ENCODE measurements at places on chromosomes 5 and 9.

DNA sequence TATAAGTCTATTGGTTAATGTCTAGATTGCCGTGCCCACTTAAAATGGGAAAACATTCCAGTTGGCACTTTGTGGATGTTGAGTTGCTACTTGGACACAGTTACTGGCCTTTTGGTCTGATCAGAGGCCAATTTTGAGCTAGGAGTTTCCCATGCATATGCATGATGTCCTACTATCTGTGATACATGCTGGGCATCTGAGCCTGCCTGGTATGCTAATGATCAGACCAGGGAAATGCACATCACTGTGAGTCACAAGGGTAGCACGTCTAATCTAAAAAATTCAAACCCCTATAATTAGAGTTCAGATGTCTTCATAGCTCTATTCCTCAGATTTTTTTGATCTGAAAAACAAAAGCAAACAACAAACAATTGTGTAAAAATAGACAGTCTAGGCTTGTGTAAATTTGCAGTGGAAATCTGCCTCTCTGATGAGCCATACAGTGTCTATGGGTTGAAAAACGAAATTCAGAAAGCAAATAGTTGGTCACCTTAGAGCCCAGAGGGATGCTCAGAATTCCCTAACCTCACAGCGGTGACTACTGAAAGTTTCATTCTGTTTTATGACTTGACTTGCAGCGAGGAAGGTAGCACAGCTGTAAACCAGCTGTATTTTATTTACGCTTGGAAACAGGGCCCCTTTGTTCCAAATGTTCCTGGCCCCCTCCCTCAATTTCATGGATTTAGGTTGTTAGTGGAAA lies 37.3 kb downstream of the PALM2AKAP2 start:
- no peak for DNase-seq

- DNase-seq: no peak
Observed at GRCh38 chr5:133049726-133050048, 2.1 kb upstream of the HSPA4 start.

GRCh38 chr5:168273056-168273980 lies 18.1 kb upstream of the WWC1 start:
- no peak for DNase-seq

DNA sequence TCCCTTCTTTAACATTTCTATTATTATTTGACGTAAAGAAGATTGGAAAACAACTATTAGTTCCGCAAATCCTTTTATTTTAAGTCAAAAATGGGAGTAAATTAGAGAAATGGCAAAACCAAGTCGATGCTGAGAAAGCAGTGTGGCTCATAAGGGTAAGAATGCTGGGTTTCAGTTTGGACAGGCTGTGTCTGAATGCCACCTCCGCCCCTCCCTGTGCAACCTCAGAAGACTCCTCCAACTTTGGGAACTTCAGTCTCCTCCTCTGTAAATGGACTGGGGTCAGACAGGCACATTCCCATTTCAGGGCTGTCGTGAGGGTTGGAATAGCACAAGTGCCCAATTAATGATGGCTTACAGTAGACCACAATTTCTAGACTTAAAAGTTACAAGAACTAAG lies 154.0 kb downstream of the GABBR2 start:
- no peak for DNase-seq

DNA sequence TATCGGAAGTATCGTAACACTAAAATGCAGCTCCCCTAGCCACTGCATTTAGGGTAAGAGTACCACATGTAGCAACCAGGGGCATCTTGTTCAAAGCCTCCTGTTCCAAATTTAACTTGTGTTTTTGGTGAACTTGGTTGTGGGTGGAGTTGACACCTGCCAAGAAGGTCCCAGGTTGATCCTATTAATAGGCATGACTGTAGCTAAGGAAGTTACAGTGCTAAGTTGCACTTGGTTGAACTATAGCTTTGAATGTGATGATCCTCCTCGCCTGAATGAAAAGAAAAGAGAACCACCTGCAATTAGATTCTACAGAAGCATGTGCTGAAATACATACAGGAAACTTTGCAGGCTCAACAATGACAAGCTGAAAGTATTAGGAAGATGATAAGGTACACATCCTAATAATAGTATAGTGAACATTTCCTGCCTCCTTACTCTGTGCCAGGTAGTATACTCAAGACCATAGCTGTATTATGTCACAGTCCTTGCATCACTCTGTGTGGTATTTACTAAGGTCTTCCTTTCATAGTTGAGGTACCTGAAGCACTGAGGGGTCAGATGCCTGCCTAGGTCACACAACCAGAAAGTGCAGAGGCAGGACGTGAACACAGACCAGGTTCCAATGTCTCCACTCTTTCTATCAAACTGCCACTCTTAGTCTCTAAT lies 64.5 kb upstream of the PIP5K1B start:
- no peak for DNase-seq

Data from coronary artery (tissue), 2 donors.